Right ventricle myocardium inferior (tissue), 1 donor: ENCODE measurements at places on chromosomes 6 and 20. TPM values are rescaled to one million over a fixed set of nuclear protein-coding genes. Genes with fewer than 3 reads are reported as not detected.

TNNC2 gene
- not detected for total RNA-seq

POFUT1 gene
- total RNA-seq = 24.5 TPM

EFCAB8 gene
- total RNA-seq = 0.43 TPM

DNAH8 gene
- not detected for total RNA-seq

NKX2-4 gene
- total RNA-seq = not detected

SPEF1 gene
- total RNA-seq = 0.14 TPM

GNMT gene
- 0.97 TPM for total RNA-seq

RAET1G gene
- total RNA-seq = 0.22 TPM

GRCh38 chr20:39855799-39856198 is 833.2 kb downstream of the MAFB start:
- DNase-seq = no peak

- no peak for DNase-seq
Observed at GRCh38 chr6:157410045-157410444, 29.1 kb downstream of the ZDHHC14 start.

GRCh38 chr6:34593701-34594100 is 37.6 kb upstream of the SPDEF start:
- DNase-seq = no peak

- no peak for DNase-seq
Observed at GRCh38 chr6:55916188-55916587, 40.8 kb upstream of the BMP5 start.

DNA sequence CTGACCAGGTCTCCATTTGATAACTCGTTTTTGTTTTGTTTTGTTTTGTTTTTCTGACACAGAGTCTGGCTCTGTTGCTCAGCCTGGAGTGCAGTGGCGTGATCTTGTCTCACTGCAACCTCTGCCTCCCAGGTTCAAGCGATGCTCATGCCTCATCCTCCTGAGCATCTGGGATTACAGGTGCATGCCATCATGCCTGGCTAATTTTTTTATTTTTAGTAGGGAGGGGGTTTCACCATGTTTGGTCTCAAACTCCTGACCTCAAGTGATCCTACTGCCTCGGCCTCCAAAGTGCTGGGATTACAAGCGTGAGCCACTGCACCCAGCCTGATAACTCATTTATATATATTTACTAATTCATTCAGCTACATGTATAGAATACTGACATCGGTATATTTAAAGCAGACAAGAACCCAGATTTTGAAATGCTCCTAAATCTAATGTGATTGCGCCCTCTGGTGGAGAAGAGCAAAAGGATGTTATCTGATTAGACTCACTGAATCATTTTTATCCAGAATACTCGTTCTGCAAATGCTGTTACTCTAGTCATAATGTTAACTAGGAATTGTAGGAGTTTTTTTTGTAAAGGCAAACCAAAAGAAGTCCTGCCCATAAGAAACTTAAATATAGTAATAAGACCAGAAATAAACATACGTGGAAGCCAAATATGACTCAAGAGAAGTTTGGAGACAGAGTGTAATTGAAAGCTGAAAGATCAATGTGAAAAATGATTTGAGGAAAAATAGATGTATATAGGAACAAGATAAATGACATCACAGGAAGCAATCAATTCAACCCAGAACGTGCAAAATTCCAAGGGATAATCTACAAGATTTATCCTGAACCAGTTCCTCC is 5.3 kb upstream of the COL12A1 start:
- DNase-seq = no peak

DNA sequence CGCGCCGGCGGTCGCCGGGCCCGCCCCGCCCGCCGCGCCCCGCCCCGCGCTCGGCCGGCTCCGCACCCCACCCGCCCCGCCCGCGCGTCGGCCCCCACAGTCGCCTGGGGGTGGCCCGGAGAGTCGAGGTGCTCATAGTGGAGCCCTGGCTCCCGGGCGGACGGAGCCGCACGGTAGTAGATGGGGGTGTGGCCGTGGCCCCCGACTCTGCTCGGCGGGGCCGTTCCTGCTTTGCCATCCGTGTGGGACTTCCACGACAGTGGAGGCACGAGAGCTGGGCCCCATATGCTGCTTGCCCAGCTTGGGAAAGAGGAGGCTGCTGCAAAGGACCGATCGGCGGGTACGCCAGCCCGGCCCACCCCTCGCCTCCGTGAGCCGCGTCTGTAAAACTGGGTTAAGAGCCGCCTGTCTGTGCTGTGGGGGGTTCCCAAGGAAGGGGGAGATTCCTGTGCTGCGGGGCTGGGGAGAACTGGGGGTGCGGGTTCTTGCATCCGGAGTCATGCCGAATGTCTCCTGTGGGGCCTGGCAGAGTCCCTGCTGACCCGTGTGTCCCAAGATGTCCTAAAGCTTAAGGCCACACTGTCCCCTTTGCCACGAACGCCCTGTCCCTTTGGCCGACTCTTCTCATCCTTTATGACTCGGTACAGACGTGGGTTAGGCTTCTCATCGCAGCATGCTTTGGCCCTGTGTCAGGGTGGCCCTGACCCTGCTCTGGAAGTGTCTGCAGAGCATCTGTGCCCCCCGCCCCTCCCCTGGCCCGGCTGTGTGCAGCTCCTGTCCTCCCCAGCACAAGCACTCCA is at the start of gene OPRL1:
Gene OPRL1 (plus strand): TSS at position 70 of the 800 bp plus-strand sequence. CDS start 12,639 bp downstream, outside the sequence.
- peak; percentile 72 for DNase-seq

DNA sequence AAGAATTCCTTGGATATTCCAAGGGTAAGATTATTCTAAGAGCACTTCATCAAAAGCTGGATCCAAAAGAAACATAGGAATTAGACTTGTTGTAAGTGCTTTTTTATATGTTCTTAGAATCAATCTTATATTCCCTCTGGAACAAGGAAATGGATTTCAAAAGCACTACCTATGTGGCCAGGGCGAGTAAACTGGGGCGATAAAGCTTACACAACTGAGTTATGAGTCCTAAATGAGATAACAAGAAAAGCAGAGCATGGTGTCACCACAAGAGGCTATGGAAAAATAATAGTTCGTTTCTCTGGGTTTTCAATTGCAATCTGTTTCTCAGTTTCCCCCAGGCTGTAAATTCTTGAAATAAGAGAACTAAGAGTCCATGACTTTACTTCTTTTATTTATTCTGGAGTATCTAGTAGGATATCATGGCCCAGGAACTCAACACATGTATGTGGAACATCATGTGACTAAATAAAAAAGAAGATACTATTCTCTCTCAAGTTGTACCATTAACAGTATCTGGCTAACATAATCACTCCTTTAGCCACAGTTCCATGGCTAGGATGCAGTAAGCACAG is 51.5 kb downstream of the NUDT3 start:
- no peak for DNase-seq

GRCh38 chr6:147099974-147100373 is 104.2 kb upstream of the STXBP5 start:
- DNase-seq = no peak

DNA sequence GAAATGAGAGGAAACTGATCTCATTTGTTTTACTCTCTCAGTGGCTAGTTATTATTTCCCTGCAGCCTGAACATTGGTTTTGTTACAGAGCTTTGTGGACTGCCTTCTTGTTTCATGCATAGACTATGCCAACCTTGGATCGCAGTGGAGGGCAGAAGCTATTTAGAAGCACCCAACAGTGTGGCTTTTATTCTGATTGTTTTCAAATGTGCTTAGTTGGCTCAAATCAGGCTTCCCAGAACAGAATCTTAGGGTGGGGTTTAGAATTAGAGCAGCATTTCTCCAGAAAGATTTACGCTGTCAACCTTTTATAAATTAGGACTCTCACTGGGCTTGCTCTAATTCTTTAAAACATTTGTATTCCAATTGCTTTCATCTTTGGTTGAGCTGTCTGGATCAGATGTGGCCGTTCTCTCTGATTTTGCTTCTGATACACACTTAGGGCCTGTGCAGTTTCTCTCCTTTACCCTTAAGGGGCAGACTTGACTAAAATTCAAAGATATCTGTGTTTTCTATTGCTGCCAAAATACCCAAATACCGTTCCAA is 210.3 kb downstream of the BCKDHB start:
- no peak for DNase-seq

GRCh38 chr6:141472162-141472928 is 660.4 kb upstream of the GJE1 start:
- DNase-seq = no peak

DNA sequence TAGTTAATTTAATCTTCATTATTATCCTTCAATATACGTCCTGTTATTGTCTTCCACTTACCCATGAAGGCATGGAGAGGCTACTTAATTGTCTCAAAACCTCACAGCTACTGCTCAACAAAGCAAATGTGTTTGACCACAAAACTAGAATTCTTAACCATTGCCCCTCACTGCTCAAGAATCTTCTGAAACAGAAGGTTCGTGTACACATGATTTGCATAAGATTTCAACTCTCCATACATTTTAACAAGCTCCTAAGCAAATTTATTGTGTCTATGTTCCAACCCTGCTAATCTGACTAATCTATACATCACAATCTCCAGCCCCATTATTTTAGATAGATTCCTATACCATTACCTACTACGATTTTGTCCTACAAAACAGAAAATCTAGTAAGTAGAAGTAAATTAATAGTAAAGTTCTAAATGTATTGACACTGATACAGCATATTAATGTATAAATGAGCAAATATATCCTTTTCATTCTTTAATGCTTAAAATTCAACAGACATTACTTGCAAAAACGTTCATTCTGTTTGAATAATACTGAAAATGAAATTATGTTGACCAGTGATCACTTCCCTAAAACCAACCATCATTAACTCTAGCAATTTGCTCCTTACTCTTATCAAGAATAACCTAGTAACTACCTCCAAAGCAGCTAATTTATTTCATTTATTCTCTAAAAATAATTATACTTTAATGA is 89.7 kb upstream of the RNF217 start:
- no peak for DNase-seq

GRCh38 chr6:4010689-4011090 is 68.2 kb downstream of the FAM217A start:
- no peak for DNase-seq

DNA sequence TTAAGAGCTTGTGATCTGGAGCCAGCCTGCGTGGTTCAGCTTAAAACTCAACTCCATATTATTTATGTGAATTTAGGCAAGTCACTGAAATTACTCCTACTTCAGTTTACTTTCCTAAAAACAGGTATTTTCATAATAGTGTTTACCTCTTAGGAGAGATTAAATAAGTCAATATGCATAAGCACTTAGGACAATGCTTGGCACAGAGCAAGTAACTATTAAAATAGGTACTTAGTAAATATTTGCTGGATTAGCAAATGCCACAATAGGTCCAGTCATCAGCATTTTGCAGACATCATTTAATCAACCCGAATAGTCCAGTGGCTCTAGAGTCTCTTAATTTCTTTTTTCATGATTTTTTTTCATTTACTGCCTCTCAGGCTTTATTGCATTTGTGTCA is 78.6 kb upstream of the PTPRK start:
- DNase-seq = no peak
